ENCODE measurements at places on chromosomes 7 and 10.

- DNase-seq = peak; percentile 62
Measured at GRCh38 chr10:103193820-103194529, 903 bp upstream of the NT5C2 start.

DNA sequence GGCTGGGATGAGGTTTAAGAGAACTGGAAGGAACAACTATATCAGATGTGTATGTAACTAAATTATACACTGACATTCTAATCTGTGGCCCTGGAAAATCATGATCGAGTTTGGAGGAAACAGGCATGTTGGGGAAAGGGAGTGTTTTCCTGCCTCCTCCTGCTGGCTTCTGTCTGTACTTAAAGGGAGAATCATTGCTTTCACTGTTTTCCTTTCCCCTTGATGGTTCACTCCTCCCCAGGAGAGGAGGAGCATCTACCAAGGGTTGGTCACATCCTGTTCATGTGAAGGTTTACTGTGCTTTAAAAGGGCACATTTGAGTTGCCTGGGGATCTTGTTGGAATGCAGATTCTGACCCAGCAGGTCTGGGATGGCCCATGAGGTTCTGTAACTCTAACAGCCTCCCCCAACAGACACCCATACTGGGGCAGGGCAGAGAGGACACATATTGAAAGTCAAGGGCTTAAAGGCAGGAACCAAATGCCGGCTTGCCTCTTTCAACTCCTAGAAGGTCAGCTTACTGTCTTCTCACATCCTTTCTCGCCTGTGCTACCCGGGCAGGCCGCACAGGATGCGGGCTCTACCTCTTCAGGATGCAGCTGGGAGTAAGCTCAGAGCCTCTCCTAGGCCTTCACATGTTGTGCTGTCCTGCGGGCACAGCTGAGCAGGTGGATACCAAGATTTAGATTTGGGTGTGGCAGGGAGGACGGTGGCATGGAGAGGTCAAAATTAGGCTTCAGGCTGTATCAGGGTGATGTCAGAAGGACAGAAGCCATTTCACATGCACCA, 694.8 kb downstream of the KCNMA1 start:
- DNase-seq = no peak

DNA sequence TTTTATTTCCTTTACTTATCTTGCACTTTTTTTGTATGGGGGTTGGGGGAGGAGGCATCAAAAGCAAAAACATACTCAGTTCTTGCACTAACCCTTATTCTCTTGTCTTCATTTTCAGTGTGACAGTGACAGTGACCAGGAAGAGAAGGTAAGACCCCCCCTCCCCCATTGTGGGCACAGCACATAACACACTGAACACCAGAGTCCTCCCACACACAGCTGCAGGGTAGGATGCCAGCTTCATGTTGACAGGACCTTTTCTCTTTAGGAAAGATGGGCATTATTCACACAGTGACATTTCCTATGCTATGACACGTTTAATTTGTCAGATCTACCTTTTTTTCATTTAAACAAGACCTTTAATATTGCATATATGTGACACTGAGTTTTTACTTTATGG, 696.3 kb upstream of the GALNT17 start:
- DNase-seq = no peak

DNA sequence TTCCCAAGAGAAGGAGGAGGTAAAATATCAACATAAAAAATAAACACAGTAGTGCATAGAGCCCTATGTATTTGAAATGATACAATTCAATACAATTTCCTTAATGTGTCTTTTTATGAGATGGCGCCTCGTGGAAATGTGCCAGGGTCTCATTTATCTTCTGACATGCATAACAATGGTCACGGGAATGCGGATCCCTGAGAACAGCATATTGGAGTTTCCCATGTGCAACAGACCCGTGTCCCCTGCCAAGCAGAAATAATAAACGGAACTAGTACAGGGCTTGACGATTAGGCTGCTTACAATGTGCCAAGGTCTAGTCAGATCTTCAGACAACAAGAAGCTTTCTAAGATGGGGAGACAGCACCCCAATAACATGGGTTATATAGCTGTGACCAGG, 217.9 kb downstream of the ARHGAP21 start:
- no peak for DNase-seq

DNA sequence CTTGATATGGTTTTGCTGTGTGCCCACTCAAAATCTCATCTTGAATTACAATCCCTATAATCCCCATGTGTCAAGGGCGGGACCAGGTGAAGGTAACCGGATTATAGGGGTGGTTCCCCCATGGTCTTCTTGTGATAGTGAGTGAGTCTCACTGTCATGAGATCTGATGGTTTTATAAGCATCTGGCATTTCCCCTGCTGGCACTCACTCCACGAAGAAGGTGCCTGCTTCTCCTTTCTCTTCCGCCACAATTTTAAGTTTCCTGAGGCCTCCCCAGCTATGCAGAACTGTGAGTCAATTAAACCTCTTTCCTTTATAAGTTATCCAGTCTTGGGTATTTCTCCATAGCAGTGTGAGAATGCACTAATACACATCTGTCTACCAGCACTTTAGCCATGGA, 109.5 kb upstream of the SDK1 start:
- peak; percentile 18 for DNase-seq

GRCh38 chr7:7438851-7439250, 96.8 kb downstream of the COL28A1 start:
- DNase-seq = peak; percentile 56

- no peak for DNase-seq
Measured at GRCh38 chr10:15231426-15231825, 62.9 kb upstream of the NMT2 start.

GRCh38 chr7:47027695-47028240, 554.1 kb downstream of the TNS3 start:
- no peak for DNase-seq

DNA sequence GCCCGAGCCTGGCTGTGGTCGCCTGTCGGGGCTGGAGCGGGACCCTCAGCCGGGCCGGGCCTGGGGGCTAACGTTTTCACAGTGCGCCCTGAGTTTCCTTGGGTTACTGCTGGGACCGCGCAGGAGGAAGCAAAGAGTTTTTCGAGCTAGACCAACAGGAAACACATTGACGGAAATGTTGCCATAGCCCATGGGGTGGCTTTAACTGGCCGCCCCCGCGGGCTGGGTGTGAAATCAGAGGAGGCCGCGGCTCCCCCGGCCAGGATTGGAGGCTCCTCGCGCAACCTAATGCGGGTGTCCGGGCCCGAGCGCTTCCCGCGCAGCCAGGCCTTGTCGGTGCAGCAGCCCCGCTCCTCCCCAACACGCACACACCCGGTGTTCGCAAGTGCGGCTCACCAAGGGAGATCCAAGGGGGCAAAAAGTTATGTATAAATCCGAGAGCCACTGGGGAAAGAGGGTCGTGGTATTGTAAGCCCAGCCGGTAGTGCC, 1.9 kb downstream of the HHEX start:
- peak; percentile 90 for DNase-seq

- DNase-seq = no peak
Measured at GRCh38 chr10:53223851-53224250, 451.3 kb upstream of the MBL2 start.

DNA sequence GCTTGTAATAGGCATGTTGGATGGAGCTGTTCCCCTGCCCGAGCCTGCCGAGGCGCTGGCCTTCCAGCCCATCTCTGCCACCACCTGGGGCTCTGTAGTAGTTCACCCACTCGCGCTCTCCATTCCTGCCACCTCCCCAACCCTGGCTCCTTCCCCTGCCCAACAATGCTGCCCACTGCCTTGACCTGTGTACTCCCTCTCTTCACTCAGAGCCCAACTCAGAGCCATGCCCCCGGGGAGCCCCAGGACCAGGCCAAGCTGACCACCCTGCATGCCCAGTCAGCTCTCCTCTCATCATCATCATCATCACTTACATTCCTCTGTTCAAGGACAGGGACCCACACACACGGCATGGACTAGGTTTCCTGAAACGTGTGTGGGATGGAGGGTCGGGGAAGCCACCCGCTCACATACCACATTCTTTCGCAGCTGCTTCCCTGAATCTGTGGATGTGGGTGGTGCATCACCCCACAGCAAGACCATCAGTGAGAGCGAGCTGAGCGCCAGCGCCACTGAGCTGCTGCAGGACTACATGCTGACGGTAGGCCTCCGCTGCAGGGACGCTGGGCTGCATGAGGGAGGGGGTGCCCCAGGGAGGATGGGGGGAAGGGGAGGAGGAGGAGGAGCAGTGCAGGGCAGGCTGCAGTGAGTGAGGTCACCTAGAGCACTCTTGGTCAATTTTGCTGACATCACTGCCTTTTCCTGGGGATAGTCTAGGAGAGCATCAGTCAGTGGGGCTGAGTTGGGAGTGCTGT, 15.6 kb downstream of the NACAD start:
- no peak for DNase-seq

DNA sequence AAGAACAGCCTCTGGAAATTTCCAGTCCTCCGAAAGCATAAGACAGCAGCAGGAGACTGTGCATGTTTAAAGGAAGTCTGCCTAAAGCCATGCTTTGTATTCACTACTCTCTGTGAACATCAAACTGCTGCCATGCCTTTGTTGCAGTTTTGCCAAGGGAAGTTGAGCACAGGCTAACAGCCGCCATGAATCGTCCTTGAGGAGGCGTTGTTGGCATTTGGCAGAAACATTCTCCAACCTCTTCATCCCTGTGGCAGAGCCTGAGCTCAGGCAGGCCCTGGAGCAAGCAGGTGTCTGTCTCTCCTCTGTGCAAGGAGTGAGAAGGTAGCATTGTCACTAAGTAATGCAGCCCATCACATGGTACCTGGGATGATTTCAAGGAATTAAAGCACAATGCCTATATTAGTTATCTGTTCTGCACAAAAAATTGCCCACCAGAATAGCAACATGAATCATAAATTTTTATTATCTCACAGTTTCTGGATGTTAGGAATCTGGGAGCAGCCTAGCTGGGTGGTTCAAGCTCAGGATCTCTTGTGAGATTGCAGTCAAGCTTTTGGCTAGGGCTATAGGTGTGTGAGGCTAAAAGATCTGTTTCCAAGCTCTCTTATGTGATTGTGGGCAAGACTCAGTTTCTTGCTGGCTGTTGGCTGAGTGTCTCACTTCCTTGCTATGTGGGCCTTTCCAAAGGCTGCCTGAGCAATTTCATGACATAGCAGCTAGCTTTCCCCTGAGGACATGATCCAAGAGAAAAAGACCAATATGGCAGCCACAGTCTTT, 46.5 kb upstream of the KIAA1217 start:
- no peak for DNase-seq
